NCI-H1417 treated with DMSO at 0.1 percent for 48 hours (cell line): ENCODE measurements at places on chromosomes 5 and 9.

DNA sequence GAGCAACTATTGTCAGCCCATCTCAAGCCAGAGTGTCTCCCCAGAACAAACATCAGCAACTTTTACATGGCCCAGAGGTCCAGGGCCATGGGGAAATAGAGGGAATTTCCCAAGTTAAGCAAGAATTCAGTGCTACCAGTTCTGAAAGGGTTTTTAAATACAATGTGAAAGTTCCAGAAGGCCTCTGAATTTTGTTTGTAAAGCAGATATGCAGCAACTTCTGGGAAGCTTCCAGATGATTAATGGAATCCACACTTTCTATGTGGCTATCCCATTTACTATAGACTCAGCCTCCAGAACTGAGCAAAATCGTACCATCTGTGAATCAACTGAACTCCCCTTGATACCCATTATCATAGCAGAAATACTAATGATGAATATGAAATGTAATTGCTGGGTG is 93.8 kb downstream of the FEM1C start:
- DNase-seq = no peak

DNA sequence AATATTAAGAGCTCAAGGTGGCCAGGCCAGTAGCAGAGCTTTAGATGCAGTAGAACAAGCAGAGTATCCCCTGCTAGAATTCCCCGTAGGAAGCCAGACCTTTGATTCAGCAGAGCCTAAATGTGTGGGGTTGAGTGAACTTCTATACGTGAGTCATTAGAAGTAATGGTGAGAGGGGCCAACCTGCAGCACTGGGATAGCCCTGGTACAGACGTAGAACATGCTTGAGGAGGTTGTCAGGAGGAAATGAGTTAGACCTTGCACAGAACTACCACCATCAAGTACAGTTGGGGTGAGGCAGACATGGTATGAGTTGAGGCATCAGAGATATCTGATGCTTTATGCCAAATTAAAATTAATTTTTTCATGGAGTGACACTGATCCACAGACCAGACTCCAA is 42.0 kb downstream of the PDCD1LG2 start:
- no peak for DNase-seq

DNA sequence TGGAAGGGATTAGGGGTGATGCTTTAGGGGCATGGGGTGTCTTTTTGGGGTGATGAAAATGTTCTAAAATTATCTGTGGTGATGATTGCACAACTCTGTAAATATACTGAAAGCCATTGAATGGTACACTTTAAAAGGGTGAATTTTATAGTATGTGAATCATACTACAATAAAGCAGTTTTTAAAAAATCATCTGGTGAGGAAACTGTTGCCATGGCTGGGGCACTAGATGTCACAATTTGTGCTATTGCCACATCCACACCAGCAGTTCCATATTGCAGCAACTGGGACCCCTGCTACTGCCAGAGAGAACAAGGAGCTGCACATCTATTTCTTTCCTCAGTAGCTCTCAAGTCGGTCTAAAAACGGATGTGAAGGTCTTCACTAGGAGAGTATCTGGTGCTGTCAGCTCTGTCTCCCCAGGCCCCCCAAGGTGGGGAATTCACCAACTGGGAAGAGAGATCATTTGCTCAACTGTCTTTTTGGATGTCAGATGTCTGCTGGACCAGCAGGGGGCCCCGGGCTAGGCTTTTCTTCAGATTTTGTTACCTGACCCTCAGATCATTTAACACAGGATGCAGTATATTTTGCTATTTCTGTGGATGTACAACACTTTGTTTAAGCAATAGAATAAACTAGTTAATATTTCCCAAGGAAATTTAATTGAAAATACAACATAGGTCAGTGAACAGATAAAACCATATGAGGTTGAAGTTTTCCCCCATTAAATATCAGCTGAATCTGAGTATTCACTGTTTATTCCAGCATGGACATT is 13.2 kb downstream of the CMYA5 start:
- no peak for DNase-seq

DNA sequence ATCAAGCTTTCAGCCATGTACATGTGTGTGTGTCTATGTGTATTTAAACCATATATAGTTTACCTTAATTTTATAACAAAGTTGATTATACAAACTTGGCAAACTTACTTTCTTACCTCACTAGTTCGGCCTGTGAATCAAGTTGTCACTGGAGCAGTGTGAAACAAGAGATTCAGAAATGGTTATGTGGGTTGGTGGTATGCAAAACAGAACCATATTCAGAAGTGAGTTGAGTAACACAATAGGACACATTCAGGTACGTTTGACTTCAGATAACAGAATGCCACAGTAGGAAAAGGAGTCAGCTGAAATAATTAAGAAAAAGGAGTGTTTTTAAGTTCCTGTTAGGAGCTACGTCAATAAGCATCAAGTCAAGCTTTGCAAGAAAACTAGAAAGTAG is 21.5 kb downstream of the XPA start:
- DNase-seq = no peak

DNA sequence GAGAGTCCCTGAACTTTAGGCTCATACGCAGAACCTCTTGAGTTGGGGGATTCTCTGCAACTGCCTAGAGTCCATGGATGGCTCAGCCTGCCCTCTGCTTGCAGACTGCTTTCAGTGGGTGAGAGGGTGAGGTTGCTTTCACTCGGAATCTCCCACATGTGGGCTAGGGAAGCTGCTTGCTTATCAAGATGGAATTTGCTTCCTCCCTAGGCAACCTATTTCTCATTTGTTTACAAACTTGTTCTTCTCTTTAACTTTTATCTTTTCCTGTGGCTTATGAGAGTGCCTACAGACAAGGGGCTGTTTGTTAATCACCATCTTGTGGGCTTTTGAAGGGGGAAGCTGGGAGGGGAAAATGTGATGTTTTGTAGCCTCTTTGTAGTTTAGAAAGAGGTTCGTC is 10.0 kb downstream of the TLE4 start:
- no peak for DNase-seq
